Stimulated activated CD8-positive, alpha-beta memory T cell treated with anti-CD3 and anti-CD28 coated beads, Interleukin-2, amount 100 ng/mL, for 1 hour (primary cell): ENCODE measurements at places on chromosomes 3 and 15.

DNA sequence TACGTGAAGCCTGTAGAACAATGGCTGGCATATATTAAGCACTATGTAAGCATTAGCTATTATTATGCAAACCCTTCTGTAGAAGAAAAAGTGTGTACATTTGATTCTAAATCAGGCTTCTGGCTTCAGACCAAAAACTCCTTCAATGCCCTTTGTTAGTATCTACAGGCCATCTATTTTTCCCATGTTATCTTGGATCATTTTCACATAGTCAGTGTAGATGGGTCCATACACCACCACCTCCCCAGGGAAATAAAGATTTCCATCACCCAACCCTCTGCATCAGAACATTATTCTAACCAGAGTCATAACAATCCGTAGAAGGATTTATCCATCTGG is 8.0 kb upstream of the KLHL6 start:
- no peak for DNase-seq

DNA sequence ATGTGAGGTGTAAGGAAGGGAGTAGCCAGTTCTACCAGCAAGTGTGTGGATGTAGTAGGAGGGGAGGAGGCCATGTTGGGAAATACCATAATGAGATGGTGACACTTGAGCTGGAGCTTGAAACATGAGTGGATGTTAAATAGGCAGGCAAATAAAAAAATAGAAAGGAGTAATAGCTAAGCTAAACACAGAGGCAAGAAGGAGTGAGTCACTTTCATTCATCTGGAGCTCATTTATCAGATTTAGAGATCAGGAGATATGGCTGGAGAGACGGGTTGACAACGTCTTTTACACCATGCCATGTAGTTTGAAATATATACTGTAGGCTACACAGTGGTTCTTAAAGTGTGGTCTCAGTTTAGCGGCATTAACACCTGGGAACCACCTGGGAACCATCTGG is 390.5 kb downstream of the DIPK2A start:
- DNase-seq, result no peak

DNA sequence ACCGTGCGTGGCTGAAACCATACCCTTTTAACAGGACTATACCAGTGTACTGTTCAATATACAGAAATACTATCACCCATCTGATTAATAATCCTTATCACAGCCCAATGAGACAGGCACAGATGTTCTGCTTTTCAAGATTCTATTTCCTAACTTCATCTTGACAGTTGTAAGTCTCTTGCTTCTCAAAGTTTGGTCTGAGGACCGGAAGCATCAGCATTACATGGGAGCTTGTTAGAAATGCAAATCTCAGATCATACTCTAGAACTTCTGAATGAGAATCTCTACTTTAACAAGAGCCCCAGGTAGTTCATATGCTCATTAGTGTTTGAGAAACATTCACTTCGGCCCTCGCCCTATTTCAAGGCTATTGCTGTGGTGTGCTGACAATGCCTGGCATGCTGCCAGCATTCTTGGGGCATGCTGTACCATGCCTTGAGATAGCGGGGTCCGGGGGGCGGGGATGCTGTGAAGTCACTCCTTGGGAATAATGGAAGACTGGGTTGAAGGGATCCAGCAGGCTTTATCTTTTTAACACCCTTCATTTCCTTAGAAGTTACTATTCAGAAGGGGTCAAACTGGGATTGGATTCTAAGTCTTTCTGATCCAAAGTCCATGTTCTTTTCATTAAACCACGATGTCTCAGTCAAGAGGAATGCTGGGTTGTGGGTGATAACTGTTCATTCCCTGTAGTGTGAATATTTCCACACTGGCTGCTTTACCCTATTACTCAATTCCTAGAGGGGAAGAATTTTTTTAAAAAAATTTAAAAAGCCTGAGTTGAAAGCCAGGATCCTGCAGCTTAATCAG is 194.7 kb downstream of the LPP start:
- no peak for DNase-seq

- no peak for DNase-seq
These were observed 211.6 kb downstream of the RAP2B start for GRCh38 chr3:153373606-153374005.

DNA sequence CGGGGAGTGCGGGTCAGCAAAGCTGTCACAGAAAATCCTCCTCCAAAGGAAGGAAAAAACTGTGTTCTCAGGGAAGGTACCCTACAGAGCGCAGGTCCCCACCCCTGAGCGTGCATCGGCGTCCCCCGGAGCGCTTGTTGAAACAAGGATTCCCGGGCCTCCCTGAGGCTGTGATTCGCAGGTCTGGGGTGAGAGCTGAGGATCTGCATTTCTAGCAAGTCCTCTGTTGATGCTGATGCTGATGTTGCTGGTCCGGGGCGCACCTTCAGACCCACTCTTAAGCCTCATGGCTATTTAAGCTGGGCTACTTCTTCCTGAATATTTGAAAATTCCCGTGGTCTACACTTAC is 226.2 kb upstream of the IGF1R start:
- DNase-seq, result no peak

DNA sequence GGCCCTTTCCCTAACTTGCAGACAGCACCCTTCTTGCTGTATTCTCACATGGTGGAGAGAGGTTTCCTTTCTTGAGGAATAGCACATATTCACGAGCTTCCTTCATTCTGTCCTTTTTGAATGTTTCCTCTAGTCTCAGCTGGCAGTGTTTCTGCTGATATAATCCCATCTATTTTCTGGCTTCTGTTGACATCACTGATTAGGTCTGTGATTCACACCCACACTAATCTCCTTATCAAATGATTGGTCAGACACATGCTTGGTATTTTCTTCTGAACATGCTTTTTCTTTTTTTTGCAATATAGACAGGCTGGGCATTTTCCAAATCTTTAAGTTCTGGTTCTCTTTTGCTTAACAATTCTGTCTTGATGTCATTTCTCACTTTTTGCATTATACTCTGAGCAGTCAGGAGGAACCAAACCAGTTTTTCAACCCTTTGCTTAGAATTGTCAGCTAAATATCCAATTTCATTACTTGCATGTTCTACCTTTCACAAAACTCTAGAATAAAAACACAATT is 65.4 kb downstream of the OXSM start:
- DNase-seq, result no peak

GRCh38 chr3:151171145-151171757 is 31.8 kb downstream of the GPR171 start:
- DNase-seq, result no peak

GRCh38 chr3:184261854-184262763 is 756 bp upstream of the CAMK2N2 start:
- no peak for DNase-seq

DNA sequence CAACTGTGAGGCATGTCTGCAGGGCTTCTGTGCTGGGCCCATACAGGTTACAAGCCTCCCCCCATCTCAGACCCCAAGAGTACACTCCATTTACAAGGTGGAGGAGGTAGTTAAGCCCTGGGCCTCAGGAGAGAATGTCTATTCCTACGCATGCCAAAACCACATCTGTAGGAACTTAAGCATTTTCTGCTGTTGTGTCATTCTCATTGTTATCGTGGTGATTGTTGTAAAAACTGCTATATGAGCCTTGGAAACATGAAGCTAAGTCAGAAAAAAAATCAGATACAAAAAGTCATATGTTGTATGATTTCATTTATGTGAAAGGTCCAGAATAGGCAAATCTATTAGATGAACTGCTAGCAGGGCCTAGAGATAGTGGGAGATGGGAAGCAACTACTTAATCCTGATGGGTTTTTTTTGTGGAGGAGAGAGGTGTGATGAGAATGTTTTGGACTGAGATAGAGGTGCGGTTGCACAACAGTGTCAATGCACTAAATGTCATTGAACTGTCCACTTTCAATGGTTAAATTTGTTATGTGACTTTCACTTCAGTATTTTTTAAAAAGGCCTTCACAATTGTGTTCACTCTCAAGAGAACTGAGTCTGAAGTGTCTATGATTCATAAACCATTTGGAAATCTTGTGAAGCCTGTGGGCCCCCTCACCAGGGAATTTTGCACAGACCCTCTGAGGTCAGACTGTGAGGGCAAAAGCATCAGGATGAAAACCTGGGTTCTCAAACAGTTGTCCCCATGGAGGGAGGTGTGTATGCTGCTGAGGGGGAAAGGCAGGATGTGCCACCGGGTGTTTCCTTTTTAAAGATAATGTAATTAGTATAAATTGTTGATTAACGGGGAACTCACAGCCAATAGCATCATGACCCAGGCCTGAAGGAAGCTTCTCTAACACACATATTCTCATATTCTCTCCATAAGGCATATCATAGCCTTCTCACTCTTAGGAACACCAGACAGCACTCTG is 3.2 kb downstream of the RTP3 start:
- no peak for DNase-seq

- DNase-seq, result no peak
These were observed 33.1 kb downstream of the PSMD6 start for GRCh38 chr3:63990204-63990603.

DNA sequence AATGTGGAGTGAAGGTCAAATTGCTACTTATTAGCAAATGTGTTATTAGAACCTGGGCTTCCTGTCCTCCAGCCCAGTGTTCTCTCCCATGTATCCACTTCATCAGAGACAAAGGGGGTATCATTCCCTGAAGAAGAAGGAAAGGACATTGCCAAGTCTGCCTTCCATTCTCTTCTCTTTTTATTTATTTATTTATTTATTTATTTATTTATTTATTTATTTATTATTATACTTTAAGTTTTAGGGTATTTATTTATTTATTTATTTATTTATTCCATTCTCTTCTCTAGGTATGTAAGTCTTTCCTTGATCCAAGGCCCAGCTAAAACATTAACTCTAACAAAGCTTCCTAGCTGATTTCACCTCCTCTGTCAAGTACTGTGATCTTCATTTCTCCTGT is 277.8 kb upstream of the DNAJC19 start:
- no peak for DNase-seq

DNA sequence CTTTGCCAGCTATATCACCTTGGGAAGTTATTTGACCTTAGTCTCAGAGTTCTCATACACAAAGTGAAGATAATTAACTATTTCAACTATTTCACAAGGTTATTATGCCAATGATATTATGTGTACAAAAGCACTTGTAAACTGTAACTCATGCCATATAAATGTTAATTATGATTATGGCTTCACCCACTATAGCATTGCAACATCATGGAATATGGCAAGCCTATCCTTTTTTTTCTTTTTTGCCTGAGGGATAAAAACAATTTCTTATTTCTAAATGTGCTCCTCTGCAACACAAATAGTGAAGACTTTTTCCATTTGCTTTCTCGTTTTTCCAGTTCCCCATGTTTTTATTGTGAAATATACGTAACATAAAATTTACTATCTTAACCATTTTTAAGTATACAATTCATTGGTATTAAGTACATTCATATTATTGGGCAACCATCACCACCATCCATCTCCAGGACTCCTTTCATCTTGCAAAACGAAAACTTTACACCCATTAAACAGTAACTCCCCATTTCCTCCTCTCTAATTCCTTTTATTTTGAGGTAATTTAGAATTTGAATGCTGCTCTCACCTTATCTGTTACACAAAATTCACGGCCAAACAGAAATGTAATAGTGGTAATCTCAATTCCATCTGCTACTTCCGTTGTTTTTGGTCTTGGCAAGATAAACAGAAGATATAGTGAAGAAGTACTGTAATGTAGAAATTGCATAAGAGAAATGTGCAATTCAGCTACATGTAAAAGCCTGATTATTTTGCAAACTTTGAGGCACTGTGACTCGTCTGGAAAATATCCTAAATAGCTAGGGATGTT is 46.3 kb downstream of the NANOGP8 start:
- no peak for DNase-seq

- no peak for DNase-seq
These were observed 15.5 kb downstream of the MAGI1 start for GRCh38 chr3:66023229-66023628.

GRCh38 chr3:170256597-170256996 is 34.4 kb downstream of the PRKCI start:
- DNase-seq, result no peak

DNA sequence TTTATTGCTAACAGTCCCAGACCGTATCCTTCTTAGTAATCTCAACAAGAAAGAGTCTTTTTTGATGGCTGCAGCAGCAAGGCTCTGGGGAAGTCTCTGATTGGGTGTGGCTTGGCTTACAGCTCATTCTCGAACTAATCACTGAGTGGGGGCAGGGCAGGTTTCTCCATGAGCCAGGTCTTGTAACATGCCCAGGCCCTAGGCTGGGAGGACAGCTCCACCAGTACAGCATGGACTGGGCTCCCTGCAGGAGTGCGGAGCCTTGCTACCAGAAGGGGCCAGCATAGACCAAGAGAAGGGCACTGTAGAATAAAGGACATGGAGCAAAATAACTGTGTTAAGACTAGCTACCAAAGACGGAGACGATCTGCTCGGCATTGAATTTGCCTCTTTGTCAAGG is 7.2 kb downstream of the CD276 start:
- DNase-seq, result no peak

- no peak for DNase-seq
These were observed 61.1 kb downstream of the DIPK2A start for GRCh38 chr3:144032531-144033239.

DNA sequence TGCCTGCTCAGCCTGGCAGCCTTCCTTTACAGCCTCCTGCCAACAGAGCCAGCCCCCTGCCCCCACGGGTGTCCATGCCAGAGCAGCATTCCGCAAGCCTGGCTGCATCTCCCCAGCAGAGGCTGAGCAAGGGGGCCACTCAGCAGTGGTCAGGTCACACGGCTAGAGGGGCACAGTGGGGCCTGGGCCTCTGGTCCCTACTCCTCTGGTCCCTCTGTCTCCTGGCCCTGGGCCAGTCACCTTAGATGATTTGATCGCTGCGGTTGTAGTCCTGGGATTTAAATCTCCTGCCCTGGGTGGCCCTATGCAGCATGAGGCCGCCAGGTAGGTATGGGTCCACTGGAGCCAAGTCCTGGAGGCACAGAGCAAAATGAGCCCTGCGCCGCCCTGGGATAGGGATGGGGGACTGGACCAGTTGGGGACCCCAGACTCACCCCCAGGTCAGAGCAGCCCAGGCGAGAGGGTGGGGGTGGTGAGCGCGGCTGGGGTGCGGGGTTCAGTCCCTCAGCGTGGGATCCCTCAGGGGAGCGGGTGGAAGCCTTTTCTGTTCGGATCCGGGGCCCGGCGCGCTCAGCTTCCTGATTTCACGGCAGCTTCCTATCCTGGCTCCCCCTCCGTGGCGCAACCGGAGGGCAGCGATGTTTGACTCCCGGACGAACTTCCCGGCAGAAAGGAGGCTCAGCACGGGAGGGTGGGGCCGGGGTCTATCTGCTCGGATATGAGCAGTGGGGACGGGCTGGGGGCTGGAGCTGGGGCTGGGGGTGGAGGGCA is at the start of gene ZBTB47:
TSS of gene ZBTB47 (plus strand) at position 138 of the 771 bp plus-strand sequence. CDS start 4,659 bp downstream, outside the sequence.
- no peak for DNase-seq
